Stimulated activated CD4-positive, alpha-beta T cell treated with anti-CD3 and anti-CD28 coated beads, Interleukin-12 subunit alpha, Interleukin-12 subunit beta, amount 100 ng/mL, for 48 hours (primary cell): ENCODE measurements at places on chromosomes 12 and 14.

- no peak for DNase-seq
These were observed 48.0 kb upstream of the PDZRN4 start for GRCh38 chr12:41140117-41140516.

- no peak for DNase-seq
These were observed 74.6 kb upstream of the BBS10 start for GRCh38 chr12:76422543-76423438.

DNA sequence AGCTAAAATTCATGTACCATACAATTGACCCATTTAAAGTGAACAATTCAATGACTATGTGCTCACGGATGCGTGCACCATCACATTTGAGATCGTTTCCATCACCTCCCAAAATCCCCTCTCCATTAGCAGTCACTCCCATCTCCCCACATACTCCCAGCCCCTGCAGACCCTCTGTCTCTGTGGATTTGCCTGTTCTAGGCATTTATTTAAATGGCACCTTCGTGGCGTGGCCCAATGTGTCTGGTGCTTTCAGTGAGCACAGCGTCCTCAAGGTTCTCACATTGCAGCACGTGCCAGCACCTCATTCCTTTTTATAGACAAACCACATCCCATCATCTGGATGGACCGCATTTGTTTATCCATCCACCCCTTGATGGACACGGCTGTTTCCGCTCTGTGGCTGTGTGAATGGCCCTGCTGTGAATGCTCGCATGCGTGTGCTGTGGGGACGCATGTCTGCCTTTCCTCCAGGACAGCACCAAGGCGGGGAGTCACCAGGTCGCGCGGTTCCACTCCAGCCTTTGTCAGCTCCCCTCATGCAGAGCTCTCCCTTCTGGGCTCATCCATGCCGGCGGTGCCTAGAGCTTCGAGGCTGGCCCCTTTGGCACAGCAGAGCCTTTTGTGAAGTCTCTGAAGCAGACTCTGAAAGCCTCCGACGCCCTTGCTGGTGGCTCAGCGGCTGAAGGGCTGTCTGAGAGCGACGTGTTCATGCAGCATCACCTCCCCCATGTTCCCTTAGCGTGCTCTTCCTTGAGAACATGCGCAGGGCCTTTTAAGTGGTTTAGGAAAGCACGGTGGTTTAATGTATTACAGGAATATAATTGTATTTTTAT, 184.4 kb downstream of the KIF26A start:
- DNase-seq = no peak

- no peak for DNase-seq
These were observed 128.7 kb upstream of the BMP4 start for GRCh38 chr14:54085232-54085761.

- peak; percentile 27 for DNase-seq
These were observed 27.3 kb upstream of the OSBPL8 start for GRCh38 chr12:76586764-76587395.
